ENCODE measurements at places on chromosomes 6 and 20. TPM values are rescaled to one million over a fixed set of nuclear protein-coding genes. Genes with fewer than 3 reads are reported as not detected.

DNA sequence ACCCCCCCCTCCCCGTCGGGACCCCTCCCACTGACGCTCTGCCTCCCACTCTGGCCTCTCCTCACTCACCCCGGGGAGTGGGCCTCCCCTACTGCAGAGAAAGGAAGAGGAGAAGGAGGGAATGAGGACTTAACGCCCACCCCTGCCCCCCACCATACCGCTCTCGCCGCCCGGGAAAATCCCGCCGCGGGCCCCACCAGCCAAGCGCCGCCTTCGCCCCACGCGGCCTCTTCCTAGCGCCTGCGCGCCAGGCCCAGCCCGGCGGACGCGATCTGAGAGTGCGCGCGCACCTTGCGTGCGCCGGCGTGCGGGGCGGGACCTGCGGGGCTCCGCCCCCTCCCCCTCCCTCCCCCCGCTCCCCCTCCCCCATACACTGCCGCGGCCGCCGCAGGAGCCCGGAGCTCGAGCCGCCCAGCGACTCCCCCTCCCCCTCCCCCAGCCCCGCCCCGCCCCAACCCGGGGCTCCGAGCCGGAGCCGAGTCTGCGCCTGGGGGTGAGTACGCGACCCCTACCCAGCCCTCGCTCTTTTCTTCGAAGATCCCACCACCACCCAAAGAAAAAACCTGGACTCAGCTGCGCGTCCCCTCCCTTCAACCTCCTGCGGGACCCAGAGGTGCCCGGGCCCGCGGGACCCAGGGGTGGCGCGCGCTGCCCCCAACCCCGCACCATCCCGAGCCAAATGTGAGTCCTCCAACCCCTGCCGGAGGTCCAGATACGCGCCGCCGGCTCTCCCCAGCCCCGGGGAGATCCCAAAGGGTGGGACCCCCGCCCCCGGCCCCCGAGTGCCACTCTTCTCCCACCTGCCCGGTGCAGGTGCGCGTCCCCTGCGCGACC lies at the start of the genes MRPL14 and TMEM63B:
TSS of gene MRPL14 (minus strand) at position 267 of the 834 bp plus-strand sequence. CDS start 10,841 bp downstream, outside the sequence.
TSS of gene TMEM63B (plus strand) at position 369 of the 834 bp plus-strand sequence. CDS start 7,031 bp downstream, outside the sequence.
- ATAC-seq = peak; percentile 95

DNA sequence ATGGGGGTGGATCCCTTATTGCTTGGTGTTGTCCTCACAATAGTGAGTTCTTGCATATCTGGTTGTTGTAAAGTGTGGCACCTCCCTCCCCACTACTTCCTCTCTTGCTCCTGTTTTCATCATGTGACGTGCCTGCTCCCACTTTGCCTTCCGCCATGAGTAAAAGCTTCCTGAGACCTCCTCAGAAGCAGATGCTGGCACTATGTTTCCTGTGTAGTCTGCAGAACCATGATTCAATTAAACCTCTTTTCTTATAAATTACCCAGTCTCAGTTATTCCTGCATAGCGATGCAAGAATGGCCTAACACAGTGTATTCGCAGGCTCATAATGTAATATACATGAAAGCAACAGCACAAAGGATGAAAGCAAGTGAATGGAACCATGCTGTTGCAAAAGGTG lies 28.4 kb upstream of the ANKRD60 start:
- ATAC-seq = no peak

DNA sequence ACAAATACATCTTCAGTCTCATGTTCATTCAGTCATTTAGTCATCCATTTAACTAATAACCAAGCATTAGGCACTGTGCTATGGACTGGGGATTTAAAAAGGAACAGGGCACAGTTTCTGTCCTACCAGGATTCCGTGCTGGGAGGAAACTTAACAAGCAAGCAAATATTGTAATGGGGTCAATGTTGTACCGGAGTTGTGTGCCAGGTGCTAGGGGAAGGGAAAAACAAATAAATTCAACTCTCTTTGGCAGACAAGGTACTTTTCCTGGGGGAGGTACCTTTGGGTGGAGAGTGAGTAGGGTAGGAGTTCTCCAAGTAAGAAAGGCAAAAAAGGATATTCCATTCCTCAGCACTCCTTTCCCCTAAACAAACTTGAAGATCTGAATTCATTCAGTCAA lies 90.3 kb downstream of the OLIG3 start:
- no peak for ATAC-seq

GRCh38 chr6:27812805-27813492 lies 99.2 kb downstream of the OR2B2 start:
- no peak for ATAC-seq

DNA sequence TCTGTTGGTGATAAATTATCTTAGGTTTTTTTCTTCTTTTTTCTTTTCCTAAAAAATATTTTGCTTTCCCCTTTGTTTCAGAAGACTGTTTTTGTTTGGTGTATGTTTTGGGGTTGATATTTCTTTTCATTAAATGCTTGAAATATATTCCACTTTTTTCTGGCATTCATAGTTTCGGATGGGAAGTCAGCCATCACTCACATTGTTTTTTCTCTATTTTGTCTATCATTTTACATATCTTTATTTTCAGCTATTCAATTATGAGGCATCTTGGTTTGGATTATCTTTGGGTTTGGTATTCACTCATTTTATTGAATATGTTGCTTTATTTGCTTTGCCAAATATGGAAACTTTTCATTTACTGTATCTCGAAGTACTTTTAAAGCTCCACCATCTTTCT lies 600.5 kb upstream of the EYS start:
- ATAC-seq = no peak

DNA sequence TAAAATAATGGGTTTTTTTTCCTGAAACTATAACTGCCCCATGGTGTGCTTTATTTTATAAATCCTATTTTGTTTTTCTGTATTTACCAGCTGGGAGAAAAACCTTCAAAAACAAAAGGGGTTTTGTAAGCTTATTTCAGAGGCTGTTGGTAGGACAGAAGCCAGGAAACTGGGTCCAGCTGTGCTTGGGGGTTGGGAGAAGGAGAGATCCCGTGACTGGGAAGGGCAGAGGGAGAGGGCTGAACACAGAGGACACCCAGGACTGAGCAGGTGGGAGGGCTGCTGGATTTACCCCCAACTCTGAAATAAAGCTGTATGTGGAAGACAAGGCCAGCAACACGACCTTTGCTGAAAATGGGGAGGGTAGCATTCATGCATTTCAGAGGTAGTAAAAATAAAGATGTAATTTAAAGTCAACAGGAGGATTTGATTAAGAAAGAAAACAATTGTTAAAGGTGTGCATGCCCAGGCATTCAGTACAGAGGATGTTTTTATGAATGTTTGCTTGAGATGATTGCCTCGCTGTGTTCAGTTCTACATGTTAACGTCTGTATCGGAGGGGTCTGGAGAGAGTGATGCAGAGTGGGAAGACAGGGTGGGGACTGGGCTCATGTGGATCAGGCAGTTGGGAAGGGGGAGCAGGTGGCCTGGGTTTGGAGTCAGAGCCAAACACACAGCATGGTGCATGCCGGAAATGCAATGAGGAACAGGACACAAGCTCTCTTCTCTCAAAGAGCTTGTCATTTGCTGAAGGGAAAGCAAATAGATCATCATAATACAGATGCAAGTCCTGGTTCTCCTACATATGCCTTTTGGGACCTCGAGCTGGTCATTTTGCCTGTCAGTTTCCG lies 21.4 kb downstream of the ARFGEF3 start:
- ATAC-seq = no peak

GRCh38 chr20:35845561-35845960 lies 73.7 kb downstream of the PHF20 start:
- no peak for ATAC-seq

DNA sequence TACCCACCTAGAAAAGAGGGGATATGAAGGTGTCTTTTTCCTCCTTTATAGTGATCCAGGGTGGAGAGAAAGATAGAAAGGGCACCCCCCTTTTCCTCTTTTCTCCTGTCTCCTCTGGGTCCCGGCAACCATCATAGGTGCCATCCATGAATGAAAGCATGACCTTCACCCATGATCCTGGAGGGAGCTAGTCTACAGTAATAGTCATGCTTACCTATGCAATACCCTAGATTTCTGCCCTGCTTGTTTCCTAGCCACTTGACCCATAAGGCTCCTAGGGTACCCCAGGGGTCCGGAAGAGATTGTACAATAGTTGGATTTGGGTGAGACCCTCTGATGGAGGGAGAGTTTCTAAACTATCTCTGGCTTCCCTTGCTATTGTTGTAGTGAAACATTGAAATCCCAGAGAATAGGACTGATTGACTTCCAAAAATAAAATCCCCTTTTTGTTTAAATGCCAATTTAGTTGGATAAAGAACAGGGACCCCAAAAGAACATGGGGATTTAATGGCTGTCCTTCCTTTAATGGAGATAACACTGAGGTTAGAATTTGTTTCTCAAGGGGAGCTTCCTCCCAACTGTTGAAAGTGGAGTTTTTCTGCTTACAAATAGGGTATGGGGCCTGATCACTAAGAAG lies 366.8 kb upstream of the KHDRBS2 start:
- ATAC-seq = no peak

- no peak for ATAC-seq
Measured at GRCh38 chr20:48788486-48789072, 39.2 kb downstream of the PREX1 start.

- ATAC-seq = no peak
Measured at GRCh38 chr6:158384671-158385110, 72.4 kb downstream of the TULP4 start.

- ATAC-seq = no peak
Measured at GRCh38 chr20:58141496-58141895, 87.0 kb downstream of the ANKRD60 start.

GRCh38 chr6:99521633-99522151 lies 6.5 kb upstream of the USP45 start:
- peak; percentile 54 for ATAC-seq

DNA sequence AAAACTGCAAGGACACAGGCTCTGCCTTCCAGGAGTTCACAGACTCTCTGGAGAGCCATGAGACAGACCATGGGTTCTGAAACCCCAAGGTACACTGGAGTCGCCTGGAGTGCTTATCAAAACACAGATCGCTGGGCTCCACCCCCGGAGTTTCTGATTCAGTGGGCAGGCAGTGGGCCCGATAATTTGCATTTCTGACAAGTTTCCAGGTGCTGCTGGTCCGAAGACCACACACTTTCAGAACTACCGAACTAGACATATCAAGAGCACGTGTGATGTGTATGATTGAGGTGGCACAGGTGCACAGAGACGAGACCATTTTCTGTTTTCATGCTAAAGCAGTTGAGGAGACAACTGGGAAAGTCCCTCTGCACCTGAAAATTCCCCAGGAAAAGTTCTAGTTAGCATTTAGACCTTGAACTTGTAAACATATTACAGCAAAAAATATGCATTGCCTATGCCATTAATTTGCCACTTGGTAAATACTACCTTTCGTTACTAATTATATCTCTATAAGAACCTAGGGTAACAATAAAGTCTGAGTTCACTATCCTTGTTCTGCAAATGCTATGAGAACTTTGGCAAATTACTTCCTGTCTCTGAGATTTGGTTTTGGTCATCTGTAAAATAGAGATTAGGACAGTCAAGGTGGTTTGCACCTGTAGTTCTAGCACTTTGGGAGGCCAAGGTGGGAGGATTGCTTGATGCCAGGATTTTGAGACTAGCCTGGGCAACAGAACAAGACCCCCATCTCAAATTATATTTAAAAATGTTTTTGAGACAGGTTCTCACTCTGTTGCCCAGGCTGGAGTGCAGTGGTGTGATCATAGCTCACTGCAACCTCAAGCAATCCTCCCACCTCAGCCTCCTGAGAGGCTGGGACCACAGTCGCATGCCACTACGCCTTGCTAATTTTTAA lies 14.3 kb upstream of the PIM1 start:
- no peak for ATAC-seq

DNA sequence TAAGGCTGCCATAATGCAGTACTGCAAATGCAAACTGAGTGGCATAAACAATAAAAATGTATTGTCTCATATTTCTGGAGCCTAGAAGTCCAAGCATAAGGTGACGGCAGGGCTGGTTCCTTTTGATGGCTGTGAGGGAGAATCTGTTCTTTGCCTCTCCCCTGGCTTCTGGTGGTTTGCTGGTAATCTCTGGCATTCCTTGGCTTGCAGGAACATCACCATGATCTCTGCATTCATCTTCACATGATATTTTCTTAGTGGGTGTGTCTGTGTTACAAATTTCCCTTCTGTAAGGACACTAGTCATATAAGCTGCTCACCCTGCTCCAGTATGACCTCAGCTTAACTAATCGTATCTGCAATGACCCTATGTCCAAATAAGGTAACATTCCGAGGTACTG lies 1104.2 kb upstream of the CITED2 start:
- ATAC-seq = no peak

- ATAC-seq = no peak
Measured at GRCh38 chr6:150711584-150712504, 112.2 kb downstream of the PLEKHG1 start.

DNA sequence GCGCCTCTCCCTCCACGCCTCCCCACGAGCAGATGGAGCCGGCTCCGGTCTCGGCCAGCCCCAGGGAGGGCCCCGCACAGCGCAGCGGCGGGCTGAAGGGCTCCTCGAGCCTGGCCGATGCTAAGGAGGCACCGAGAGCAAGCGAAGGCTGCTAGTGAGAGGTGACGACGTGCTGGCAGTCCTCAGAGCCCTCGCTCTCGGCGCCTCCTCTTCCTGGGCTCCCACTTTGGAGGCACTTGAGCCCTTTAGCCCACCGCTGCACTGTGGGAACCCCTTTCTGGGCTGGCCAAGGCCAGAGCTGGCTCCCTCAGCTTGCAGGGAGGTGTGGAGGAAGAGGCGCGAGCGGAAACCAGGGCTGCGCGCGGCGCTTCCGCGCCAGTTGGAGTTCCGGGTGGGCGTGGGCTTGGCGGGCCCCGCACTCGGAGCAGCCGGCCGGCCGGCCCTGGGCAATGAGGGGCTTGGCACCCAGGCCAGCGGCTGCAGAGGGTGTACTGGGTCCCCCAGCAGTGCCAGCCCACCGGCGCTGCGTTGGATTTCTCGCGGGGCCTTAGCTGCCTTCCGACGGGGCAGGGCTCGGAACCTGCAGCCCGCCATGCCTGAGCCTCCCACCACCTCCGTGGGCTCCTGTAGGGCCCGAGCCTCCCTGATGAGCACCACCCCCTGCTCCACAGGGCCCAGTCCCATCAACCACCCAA lies 2.5 kb upstream of the TMEM14C start:
- ATAC-seq = no peak

DNA sequence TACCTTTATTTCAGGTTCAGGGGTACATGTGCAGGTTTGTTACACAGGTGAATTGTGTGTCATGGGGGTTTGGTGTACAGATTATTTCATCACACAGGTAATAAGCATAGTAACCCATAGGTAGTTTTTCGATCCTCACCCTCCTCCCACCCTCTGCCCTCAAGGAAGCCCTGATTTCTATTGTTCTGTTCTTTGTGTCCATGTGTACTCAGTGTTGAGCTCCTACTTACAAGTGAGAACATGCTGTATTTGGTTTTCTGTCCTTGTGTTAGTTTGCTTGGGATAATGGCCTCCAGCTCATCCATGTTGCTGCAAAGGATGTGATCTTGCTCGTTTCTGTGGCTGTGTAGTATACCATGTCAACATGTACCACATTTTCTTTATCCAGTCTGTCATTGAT lies 66.0 kb downstream of the STK4 start:
- no peak for ATAC-seq

- no peak for ATAC-seq
Measured at GRCh38 chr6:13049666-13050254, 278.6 kb downstream of the TBC1D7 start.

EEF1A2 gene
- total RNA-seq = 6.5 TPM

BMP7 gene
- total RNA-seq = 0.16 TPM

ACSS1 gene
- 105 TPM for total RNA-seq

RTEL1 gene
- 7.1 TPM for total RNA-seq

MYCT1 gene
- 9.3 TPM for total RNA-seq

DEFB132 gene
- total RNA-seq = not detected

PTP4A1 gene
- 45.3 TPM for total RNA-seq

TTPAL gene
- total RNA-seq = 9.2 TPM

All from gastroesophageal sphincter (tissue), 4 donors.